ENCODE measurements at places on chromosomes 2 and 18. TPM values are rescaled to one million over a fixed set of nuclear protein-coding genes. Genes with fewer than 3 reads are reported as not detected.
A peak's percentile ranks its signal among the peaks of the same experiment; 100 is the strongest.

The MEP1B gene
- not detected for total RNA-seq

The CYTIP gene
- total RNA-seq = 0.09 TPM

The ANKRD62 gene
- not detected for total RNA-seq

The KCNF1 gene
- total RNA-seq = 3.2 TPM

The BCL11A gene
- total RNA-seq = 92.7 TPM

The IL1F10 gene
- not detected for total RNA-seq

The NGEF gene
- total RNA-seq = 1.9 TPM

The SERPINB11 gene
- not detected for total RNA-seq

The VSNL1 gene
- total RNA-seq = 9.9 TPM

The ECEL1 gene
- total RNA-seq = 8.2 TPM

The KHK gene
- total RNA-seq = 12.2 TPM

The KCNK3 gene
- not detected for total RNA-seq

DNA sequence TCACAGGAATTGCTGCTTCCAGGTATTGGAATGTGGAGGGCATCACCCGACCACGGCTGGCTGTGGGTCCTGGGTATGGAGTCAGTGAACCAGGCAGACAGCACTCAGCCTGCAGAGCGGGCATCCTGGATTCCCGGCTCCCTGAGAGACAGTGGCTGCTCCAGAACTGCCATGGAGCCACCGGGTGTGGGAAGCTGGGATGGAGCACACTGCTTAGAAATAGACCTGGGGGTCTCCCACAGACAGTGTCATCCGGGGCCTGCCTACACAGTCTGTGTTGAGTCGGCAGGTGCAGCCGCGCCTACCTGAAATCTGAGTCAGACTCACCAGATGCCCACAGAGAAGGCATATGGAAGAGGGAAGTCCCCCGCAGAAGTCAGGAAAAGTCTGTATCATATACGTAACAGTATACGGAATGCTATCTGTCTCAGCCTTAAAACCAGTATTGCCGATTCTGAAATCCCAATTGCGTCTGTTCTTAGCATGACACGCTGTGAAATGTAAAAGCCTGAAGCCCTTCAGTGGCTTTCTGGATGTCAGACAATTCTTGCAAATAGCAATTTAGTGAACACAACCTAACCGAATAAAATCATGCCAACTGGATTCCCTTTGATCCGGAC, 509.7 kb upstream of the MYT1L start:
- peak; percentile 19 for DNase-seq

GRCh38 chr2:98065808-98066207, 21.2 kb upstream of the VWA3B start:
- no peak for DNase-seq

- DNase-seq = no peak
Measured at GRCh38 chr2:11305958-11306357, 38.5 kb downstream of the ROCK2 start.

DNA sequence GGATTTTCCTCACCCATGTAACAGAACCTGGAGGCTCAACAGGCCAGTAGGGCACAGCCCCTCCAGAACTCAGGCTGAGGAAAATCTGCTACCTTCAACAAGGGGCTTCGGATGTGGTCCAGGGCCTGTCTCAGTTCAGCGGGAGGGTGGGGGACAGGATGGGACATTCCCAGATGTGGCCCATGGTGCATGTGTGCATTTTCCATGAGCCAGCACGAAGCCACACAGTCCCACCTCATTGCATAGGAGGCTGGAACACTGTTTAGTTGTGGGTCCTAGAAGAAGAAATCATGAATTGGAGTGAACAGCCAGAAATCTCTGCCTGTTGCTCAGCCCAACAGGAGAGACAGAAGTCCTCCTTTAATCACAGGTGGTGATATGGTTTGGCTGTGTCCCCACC, 469.6 kb upstream of the MYT1L start:
- DNase-seq = no peak

DNA sequence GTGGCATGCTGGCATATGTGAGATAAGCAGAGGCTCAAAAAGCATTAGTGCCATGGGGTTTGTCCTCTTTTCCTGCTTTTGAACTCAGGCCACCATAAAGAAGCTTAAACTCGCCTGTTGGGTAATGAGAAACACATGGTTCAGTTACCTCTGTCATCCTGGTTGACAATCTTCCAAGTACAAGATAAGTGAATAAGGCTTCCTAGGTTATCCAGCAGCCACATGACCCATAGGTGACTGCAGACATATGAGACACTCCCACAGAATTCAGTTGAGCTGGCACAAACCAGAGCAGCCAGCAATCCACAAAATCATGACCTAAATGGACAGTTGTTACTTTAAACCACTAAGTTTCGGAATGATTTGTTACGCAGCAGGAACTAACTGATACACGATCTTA, 97.3 kb downstream of the TACR1 start:
- no peak for DNase-seq

GRCh38 chr18:10072671-10073175, 158.9 kb downstream of the VAPA start:
- no peak for DNase-seq

GRCh38 chr2:106147159-106147558, 46.9 kb downstream of the UXS1 start:
- no peak for DNase-seq

- no peak for DNase-seq
Measured at GRCh38 chr2:143934626-143935481, 585.1 kb downstream of the ZEB2 start.

- peak; percentile 82 for DNase-seq
Measured at GRCh38 chr2:71157124-71157793, 26.8 kb downstream of the MPHOSPH10 start.

GRCh38 chr2:11333427-11334183, 10.8 kb downstream of the ROCK2 start:
- no peak for DNase-seq

GRCh38 chr2:85887566-85888019, 1.2 kb downstream of the ST3GAL5 start:
- DNase-seq = no peak

GRCh38 chr2:25551316-25551715, 122.1 kb downstream of the DTNB start:
- DNase-seq = no peak

DNA sequence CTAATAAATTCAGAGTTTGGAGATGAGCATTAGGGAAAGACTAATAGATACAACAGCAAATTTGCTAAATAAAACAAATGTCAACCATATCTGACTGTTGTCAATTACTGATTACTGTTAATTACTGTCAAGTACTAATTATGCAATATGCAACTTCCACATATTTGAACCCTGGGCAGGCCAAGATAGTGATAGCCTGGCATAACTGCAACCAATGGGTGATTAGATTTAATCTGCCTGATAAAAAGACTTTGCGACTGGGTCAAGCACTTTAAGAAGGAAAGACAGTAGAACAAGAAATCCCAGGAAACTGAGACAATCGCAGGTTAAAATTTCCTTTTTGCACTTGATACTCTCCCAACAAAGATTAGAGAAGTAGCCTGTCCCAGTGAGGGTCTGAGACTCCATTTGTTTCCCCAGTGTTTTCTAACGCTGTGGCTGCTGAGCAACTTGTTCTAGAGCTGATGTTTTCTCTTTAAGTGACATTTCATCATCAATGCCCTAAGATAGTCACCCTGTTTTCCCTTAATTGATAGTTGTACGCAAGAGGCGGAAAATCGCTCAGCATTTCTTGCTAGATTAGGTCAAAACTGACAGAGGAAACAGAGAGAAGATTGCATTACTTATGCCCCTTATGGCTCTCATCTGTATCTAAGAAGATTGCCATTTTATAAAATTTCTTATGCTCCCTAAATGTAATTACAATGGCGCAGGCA, 17.8 kb downstream of the ARHGAP15 start:
- no peak for DNase-seq

GRCh38 chr2:237964194-237964577, 2.6 kb upstream of the UBE2F start:
- DNase-seq = no peak

- no peak for DNase-seq
Measured at GRCh38 chr18:46346213-46346612, 242.0 kb downstream of the HAUS1 start.

DNA sequence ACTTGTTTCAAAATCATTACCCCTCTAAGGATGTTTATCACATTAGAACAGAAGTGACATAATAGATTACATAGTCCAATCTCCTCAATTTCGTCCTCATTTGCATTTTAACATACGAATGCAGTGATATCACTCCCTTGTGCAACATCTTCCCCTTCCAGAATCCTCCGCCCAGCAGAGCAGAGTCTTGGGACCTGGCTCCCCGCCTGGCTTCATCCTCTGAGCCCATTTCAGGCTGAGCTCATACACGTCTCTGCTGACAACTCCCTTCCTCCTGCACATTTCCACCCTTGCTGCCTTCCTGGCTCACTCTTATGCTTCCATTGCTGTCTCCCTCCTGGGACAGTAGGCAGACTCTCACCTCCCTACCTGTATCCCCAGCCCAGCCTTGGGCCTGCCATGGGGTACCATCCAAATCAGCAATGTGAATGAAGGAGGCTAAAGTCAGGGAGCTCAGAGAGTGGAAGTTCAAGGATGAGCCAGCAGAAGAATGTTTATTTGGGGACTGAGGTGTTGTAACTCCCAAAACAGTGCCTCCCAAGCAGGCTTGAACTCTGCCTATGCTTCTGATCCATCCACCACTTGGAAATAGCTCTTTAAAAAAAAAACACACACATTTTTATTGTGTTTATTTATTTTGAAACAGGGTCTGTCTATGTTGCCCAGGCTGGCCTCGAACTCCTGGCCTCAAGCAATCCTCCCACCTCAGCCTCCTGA, 165.2 kb downstream of the TMEM200C start:
- DNase-seq = no peak

- no peak for DNase-seq
Measured at GRCh38 chr2:114119862-114120261, 230.0 kb downstream of the ACTR3 start.

GRCh38 chr2:118848381-118849225, 1.2 kb upstream of the EN1 start:
- DNase-seq = peak; percentile 70

- DNase-seq = no peak
Measured at GRCh38 chr18:11183637-11184036, 34.3 kb upstream of the PIEZO2 start.

- DNase-seq = no peak
Measured at GRCh38 chr2:155080373-155080772, 381.9 kb downstream of the KCNJ3 start.

- no peak for DNase-seq
Measured at GRCh38 chr2:184527058-184527457, 71.3 kb upstream of the ZNF804A start.

GRCh38 chr2:235433860-235434259, 60.0 kb upstream of the AGAP1 start:
- no peak for DNase-seq

DNA sequence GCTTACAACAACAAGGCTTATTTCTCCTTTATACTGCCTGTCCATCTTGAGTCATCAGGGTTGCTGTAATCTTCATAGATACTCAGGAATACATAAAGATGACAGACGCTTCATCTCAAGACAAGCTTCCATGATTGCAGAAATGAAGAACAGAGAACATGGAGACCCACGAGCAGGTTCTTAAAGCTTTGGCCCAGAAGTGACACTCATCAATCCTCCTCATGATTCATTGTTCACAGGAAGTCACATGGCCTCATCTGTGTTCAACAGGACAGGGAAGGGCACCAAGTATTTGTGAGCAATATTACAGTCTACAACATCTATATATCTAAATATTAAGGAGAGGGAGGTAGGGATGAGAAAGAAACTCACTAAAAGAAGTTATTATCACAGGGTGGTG, 36.5 kb upstream of the PGAP1 start:
- no peak for DNase-seq

DNA sequence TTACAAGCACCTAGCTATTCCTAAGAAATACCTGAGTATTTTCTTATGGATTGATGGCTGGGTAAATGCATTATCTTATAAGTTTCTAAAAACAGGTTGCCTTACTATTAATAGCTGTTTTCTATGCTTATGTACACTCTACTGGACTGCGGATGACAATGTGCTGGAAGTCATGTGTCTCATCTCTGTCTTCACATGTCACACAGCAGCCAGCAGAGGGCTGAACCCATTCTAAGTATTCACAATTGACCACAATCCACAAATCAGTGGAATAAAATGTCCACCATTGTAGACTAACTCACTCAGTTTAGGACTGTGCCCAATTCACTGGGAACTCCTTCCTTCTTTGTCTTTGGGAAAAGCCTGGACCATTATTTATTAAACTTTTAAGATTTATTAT, 371.2 kb downstream of the INSIG2 start:
- no peak for DNase-seq

DNA sequence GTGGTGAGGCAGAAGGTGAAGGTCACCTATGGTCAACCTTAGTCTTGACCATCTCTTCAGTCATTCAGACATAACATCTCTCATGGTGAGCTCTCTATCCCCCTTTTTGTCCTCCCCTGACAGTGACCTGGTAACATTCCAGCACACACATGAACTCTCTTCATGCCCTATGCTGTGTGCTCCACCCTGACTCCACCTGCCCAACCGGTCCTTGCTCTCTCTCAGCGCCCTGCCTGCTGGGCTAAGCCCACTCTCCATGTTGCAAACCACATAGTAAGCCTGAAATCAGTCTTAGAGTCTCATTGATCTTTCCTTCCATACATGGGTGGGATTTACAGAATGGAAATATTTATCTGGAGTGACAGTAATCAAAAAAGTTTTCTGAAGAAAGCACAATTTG, 52.8 kb downstream of the MARCO start:
- DNase-seq = no peak

GRCh38 chr2:224111576-224111975, 72.5 kb upstream of the SERPINE2 start:
- no peak for DNase-seq

- DNase-seq = no peak
Measured at GRCh38 chr2:232502511-232502910, 14.9 kb upstream of the ECEL1 start.

DNA sequence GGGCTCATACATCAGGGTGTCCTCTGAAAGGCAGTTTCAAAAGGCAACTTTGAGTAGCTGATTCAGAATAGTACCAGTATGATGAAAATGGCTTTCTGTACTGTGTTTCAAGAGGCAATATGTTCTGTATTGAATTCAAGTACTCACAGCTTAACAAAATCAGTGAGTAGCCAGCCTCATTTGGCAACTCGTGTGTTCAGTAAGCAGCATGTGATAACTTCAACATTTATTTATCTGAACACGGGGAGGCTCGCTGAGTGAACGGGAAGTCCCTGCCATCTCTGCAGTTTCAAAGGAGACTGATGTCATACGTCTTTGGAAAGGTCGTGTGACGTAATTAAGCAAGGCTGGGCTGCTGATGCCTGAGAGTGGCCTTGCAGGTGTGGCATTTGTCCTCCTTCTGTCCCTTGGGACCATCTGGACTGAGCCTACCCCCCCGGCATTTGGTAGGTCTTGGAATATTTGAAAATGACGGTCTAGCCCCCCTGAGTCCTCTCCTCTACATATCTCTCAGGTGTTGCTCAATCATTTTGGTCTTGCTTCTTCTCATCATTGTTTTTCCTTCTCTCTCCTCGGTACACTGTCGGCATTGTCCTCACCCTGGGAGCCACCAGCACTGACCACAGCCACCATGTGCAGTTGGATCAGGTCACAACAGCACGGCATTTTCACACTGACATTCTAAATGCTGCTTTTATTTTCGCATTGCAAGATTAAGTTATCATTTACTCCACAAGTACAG, 62.8 kb downstream of the SMIM21 start:
- DNase-seq = no peak
